Hypothalamus (tissue), 51 donors: ENCODE measurements at places on chromosomes 1 and 21.

DNA sequence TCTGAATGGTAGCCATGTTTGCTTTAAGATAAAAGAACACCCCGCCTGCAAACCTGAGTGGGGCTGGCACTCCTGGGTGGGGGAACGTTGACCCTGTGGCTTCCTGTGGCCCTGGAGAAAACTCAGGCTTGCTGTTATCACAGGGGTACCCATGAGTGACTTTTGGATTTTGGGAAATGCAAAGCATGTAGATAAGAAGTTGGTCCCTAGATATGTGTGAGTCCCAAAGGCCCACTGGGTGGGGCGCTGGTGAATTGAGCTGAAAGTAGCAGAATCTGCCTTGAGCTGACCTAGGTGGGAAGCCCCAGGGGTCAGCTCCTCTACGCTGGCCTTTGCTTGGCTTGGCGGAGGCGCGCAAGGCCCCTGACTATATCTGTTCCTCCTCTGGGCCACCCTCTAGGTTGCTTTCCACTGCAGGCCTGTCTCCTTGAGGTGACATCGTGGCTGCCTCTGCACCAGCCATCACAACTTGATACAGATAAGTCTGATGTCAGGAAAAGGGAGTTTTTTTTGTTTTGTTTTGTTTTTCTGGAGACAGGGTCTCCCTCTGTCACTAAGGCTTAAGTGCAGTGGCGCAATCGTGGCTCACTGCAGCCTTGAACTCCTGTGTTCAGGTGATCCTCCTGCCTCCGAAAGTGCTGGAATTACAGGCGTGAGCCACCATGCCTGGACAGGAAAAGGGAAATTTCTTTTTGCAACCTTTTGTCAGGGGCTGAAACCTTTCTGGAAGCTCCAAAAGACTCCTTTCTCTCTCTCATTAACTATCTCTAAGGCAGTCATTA lies 72.2 kb downstream of the AGPAT3 start:
- no peak for DNase-seq

DNA sequence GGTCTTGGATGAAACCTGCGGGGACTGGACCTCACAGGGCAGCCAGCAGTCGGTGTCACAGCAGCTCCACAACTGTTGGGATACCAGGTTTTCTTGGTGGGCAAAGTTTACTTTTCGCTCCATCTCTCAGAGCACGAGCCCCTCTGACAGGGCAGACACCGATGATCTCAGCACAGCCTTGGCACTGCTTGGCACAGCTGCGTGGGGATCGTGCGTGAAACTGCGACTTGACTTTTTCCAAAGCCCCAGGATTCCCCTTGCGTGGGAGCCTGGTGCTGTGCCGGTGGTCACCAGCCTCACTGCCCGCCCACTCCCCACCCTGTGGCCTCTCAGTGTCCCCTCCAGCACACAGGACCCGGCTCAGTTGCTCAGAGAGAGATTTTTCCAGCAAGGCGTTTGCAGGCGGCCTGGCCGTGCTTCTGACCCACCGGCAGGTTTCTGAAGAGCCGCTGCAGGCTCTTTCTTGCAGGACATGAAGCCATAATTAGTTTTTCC lies 57.3 kb downstream of the SIK1 start:
- DNase-seq: no peak

DNA sequence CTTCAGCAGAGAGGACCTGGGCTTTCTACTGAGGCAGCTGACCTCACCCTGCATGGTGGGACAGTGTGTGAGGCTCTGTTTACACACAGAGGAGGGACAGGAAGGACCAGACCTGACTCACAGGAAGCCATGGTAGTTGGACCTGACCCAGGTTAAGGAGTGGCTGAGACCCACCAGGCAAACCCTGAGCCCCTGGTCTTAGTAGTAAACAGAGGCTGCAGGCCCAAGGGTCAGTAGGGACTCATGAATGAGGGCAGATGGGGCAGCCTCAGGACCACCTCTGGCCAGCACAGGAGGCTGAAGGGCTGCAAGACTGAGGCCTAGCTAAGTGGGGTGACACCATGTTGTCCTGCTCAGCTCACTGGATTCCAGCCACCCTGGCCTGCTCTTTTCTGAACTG lies 273.2 kb downstream of the GRIK3 start:
- DNase-seq: no peak

DNA sequence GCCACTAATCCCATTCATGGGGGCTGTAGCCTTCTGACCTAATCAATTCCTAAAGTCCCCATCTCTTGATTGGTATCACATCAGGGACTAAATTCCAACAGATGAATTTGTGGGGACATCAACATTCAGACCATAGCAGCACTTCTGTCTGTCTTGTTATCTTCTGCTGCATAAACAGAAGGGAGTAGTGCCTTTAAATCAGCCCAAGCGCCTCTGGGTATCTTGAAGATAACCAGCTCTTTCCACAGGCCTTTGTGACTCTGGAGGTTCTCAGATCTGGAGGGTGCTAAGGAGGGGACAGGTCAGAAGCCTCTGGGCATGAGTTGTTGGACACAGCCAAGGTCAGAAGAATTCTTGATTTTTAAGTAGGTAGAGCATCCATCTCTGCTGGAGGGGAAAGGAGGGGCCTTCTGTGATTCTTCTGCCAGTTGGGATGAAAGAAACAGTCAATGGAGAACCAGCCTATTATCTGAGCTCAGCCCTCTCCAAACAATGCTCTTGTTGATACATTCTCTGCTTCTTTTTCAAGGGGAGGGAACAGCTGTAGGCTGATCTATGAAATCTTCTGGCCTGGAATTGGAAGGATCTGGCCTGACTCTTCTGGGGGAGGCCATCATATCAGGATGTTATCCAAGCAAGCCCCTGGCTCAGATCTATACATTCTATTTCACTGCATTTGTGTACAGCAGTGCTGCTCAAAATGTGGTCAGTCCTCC lies 31.3 kb upstream of the LRIG2 start:
- no peak for DNase-seq

DNA sequence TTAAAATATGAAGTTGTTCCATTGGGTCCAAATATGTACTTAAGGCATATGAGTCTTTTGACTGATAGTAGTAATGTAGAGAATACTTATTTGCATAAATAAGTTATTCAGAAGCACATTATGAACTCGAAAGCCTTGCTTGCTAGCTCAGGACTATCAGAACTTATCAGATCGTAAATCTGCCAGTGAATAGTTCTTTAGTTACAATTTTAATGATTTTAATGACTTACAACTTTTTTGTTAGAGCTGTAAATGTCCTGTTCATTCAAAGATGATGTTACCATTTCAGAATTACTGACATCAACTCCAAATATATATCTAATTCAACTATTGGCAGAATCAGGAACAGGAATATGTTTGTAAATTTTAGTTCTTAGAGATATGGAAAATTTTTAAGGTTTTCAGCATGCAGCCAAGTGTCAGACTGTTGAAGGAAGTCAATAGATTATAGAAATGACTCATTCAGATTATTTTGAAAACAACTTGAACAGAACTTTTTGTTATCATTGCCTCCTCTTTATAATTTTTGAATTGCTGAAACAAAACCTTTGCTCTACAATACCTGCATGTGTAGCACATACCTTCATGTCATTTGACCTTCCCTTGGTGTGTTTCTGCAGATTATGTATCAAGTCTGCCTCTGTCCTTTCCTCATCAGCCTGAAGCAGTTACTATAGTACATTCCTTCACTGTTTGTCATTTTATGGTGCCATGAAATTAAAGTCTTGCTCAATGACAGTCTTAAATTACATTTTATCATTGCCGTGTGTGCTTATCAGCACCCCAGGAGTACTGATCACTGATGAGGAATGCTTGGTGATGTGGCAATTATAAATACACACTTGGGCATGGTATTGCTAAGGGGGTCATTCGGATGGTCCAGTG lies 44.9 kb downstream of the LRRC8D start:
- DNase-seq: no peak
